MCF 10A (cell line): ENCODE measurements at places on chromosomes 5 and 9. TPM values are rescaled to one million over a fixed set of nuclear protein-coding genes. Genes with fewer than 3 reads are reported as not detected.

DNA sequence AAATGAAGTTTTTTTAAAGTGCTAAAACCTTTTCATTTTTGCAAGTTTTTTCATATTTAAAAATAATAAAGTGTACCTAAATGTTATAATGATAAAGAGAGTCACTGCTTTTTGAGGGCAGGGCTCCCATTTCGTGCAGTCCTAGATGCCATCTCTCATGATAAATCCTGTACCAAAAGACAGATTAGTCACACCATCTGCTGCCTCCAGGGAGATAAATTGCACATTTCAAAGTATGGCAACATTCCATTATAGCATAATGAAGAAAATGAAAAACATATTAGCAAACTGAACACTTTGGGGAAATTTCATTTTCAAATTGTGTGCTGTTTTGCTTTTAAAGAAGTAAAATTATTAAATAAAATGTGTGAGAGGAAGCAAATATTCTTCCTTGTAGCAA is 257.2 kb downstream of the KIAA0825 start:
- no peak overlapping the region for H3K4me3 ChIP-seq
- no peak for DNase-seq
- H3K4me1 ChIP-seq = no peaks in the 10 kb centered on the region
- H3K27me3 ChIP-seq = no peaks in the 10 kb centered on the region
- no peaks in the 10 kb centered on the region for H3K36me3 ChIP-seq

DNA sequence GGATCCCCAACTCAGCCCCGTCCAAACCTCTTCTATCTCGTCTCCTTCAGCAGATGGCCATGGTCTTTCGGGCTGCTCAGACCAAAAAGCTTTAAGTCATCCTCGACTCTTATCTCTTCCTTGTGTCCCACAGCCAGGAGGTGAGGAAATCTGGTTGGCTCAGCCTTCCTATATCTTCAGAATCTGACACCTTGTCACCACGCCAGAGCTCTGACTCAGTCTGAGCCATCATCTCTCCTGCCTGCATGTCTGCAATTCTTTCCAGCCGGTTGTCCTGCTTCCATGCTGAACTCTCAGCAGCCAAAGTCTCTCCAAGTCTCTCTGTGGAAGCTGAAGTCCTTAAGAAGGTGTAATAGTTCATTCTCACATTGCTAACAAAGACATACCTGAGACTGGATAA is 419.3 kb upstream of the ADAMTS16 start:
- peaks cover 10% of the 10 kb centered on the region for H3K4me1 ChIP-seq
- no peaks in the 10 kb centered on the region for H3K36me3 ChIP-seq
- H3K27ac ChIP-seq = no peak overlapping the region
- H3K27me3 ChIP-seq = no peaks in the 10 kb centered on the region

The CATSPER3 gene
- total RNA-seq = 0.91 and 1.9 TPM in 2 replicates

The SLC6A7 gene
- total RNA-seq = not detected in 2 replicates

The BARHL1 gene
- not detected in 2 replicates for total RNA-seq
